Central memory CD8-positive, alpha-beta T cell (primary cell): ENCODE measurements at places on chromosomes 13 and 19.

- no peak for DNase-seq
These were observed 431 bp downstream of the FUT3 start for GRCh38 chr19:5850743-5851293.

- DNase-seq, result no peak
These were observed 95.5 kb upstream of the RNF113B start for GRCh38 chr13:98272549-98272948.

DNA sequence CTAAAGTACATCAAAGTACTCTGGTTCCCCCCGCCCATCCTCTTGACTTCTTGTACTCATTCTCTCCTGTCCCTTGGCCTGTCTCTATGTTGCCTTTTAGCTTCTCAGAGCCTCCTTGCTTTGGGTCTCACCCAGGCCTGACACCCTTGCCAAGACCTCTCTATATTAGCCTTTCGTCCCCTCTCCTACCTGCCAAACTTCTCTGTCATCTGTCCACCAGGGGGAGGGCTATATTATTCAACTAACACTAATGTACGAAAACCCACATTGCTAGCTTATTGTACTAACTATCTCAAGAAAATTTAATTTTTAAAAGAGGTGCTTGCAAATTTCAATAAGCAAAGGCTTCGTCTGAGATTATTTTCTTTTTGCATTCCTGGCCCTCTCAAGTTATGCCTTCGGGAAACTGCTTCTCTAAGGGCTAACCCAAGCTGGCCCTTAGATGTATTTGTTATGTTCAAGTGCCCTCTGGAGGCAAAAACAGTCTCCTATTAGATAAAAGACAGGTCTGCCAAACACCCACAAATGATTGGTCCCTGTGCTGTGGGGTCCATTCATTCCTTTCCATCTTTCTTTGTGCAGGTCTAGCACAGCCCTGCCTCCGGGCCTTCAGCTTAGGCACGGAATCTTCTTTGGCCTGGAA lies 6.3 kb upstream of the MRPS31 start:
- DNase-seq, result no peak

GRCh38 chr13:35136585-35136984 lies 194.5 kb downstream of the NBEA start:
- DNase-seq, result no peak

GRCh38 chr19:17490411-17490810 lies 20.1 kb downstream of the SLC27A1 start:
- peak; percentile 25 for DNase-seq

GRCh38 chr13:99385940-99386339 lies 78.7 kb upstream of the GPR183 start:
- no peak for DNase-seq

DNA sequence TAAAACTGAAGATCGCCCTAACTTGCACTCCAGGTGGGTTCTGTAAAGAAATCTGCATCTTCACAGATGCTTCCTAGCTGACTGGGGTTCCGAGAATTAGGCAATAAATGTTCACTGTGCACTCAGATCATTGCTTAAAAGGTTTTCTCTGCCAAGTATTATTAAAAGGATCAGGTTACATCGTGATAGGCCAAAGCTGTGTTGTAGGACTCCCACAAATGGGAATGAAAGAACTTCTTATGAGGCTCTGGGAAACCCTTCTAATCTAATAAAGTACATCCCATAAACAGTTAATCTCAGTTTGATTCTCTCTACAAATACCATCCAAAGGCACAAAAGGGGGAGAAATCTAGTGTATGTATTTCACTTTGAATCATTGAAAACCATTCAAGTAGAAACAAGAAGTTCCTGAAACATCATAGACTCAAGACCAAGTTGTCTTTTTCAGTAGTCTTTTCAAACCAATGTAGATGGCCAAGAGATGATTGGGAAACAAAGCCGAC lies 7.1 kb upstream of the POU4F1 start:
- no peak for DNase-seq

GRCh38 chr13:51266642-51267041 lies 44.4 kb downstream of the FAM124A start:
- DNase-seq, result no peak

GRCh38 chr13:112685896-112686295 lies 3.9 kb upstream of the ATP11A start:
- no peak for DNase-seq

DNA sequence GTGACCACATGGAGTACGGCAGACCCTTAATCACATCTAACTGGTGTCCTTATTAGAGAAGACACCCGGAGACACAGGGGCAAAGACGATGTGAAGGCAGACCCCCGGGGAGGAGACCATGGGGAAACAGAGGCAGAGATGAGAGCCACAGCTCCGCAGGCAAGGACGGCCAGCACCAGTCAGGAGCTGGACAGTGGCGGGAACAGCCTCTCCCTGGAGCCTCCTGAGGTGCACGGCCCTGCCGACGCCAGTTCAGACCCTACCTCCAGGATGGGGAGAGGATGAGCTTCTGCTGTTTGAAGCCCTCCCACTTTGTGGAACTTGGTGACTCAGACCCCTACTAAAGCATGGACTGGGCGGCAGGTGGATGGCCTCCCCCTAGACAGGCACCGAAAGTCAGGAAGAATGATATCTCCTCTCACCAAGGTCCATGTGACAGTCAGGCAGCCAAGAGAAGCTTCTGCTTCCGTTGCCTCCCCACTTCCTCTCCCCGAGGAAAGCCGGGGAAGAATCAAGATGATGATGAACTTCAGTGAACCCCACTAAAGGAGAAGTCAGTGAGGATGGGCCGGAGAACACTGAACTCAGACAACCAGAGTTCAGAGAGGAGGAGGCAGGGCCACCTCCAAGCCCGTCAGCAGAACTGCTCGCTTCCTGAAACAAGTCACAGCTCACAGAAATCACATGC lies 25.4 kb downstream of the RAB20 start:
- DNase-seq, result no peak

DNA sequence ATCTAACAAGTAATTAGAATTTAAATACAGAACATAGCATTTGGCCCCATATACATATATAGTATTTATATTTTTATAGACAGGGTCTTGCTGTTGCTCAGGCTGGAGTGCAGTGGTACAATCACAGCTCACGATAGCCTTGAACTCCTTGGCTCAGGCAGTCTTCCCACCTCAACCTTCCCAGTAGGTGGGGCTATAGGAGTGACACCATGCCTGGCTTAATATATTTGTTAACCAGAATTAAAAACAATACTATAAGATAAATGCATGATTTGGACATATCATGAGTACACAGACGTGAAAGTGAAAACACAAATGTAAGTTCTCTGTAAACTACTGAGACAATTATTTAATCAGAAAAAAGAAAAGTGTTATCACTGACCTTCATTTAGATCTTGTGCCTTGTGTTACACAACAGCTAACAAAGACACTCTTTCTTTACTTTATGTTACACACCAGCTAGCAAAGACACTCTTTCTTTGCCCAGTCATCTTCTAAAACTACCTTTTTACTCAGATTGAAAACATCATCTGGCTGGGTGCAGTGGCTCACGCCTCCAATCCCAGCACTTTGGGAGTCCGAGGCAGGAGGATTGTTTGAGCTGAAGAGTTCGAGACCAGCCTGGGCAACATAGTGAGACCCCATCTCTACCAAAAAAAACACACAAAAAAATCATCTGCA lies 22.6 kb downstream of the CARS2 start:
- DNase-seq, result no peak

DNA sequence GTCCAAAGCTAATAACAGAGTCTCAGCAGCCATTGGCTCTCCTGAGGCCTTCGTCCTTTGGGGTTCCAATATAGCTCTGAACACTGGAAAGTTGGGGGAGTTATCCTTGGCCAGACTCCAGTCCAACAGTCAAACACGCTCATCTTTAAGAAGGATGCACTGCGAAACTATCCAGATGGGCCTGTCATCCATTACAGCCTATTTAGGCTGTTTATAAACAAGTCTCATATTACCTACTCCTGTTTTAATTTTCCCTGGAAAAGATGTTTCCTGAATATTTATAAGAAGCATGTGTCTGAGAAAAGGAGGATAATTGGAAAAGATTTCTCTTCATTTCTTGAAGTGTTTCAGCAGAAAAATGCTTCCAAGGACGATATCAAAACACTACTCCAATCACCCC lies 170.7 kb downstream of the DCT start:
- no peak for DNase-seq

- no peak for DNase-seq
These were observed 5.5 kb upstream of the KCTD4 start for GRCh38 chr13:45206340-45206739.

GRCh38 chr13:85170372-85170771 lies 628.8 kb downstream of the SLITRK6 start:
- no peak for DNase-seq

GRCh38 chr13:99970651-99971575 lies 654 bp downstream of the ZIC5 start:
- no peak for DNase-seq

- DNase-seq, result no peak
These were observed 4.4 kb downstream of the CHMP2A start for GRCh38 chr19:58550362-58551122.

DNA sequence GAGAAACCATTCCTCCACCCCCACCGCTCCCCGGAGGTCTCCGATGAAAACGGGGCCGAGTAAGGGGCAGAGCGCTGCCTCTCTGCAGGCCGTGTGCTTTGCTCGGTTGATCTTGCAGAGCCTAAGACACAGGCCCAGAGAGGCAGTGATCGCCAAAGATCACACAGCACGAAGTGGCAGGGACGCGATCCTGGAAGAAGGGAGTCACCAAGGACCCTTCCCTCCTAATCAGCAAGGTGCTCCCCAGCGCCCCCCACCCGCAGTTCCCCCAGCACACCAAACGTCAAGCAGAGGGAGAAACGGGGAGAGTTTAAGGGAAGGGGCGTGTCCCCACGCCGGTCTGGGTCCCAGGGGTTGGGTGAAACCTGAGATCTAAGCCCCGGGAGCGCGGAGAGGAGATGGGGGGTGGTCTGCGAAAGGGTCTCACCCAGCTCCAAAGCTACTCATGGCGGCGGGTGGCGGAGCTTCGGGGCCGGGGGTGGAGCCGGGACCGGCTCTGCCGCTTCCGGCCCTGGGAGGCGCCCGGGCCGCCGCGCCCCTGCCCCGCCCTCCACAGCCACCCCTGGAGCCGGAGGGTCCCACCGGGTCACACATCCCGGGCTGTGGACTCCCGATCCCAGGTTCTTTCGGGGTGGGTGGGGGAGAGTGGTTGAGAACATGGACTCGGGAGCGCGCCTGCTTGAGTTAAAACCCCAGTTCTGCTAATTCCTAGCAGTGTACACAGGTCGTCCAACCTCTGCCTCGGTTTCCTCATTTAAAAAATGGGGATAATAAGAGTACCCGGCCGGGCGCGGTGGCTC lies at the start of gene EML2:
Gene EML2 (minus strand): TSS at position 468 of the 800 bp plus-strand sequence. CDS start 21 bp downstream, at position 447.
- no peak for DNase-seq

- DNase-seq, result no peak
These were observed 15.3 kb downstream of the PIN1 start for GRCh38 chr19:9850235-9850959.
